ENCODE measurements at places on chromosomes 7 and 10.

DNA sequence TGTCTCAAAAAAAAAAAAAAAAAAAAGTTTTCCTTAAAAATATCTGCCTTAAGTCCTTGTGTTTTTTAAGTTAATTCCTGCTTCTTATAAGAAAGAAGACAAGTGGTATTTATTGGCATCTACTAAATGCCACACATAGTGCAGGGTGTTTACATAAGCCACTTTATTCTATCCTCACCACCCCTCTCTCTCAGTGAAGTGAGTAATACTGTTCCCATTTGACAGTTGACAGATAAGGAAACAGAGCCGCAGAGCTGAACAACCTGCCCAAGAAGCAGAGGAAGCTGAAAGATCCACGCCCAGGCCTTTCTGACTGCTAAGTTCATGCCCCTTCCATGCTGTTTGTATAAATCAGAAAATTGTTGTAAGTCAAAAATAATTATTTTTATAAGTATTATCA, 54.1 kb downstream of the ABLIM1 start:
- no peak for DNase-seq

DNA sequence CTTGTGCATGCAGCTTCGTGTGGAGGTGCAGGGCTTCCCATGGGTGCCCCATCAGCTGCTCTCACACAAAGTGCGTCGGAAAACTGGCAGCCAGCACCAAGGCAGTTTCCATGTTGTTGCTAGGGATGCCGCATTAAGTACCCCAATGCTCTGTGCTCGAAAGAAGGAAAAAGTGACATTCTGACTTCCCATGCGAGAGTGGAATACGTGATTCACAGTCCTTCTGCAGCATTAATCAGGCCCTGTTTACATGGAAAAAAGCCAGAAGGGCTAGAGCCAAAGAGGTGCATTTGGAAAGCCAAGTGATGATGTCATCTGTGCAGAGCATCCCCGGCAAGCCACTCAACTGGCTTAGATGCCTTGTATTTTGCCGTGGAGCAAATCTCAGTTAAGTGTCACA, 258.3 kb downstream of the GATA3 start:
- no peak for DNase-seq

DNA sequence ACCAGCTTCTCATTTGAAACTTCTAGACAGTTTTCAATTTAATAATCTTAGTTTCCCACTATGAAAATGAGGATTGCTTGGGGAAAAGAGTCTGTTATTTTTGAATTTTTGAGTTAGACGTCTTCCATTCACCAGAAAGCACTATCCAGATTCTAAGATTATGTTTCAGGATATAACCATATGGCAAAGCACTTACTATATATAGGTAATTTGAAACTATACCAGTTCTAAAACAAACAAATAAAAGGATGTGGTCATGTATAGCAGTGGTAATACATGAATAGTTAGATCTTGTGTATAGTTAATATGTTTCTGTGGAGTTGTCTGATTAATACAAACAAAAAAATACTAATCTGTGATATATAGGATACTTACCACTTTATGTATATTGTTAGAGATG, 320.0 kb downstream of the EXOC4 start:
- DNase-seq = no peak

- DNase-seq = peak; percentile 99
Measured at GRCh38 chr7:43647673-43648472, 65.0 kb downstream of the STK17A start.

- peak; percentile 43 for DNase-seq
Measured at GRCh38 chr10:105188737-105189462, 547.8 kb downstream of the SORCS3 start.

DNA sequence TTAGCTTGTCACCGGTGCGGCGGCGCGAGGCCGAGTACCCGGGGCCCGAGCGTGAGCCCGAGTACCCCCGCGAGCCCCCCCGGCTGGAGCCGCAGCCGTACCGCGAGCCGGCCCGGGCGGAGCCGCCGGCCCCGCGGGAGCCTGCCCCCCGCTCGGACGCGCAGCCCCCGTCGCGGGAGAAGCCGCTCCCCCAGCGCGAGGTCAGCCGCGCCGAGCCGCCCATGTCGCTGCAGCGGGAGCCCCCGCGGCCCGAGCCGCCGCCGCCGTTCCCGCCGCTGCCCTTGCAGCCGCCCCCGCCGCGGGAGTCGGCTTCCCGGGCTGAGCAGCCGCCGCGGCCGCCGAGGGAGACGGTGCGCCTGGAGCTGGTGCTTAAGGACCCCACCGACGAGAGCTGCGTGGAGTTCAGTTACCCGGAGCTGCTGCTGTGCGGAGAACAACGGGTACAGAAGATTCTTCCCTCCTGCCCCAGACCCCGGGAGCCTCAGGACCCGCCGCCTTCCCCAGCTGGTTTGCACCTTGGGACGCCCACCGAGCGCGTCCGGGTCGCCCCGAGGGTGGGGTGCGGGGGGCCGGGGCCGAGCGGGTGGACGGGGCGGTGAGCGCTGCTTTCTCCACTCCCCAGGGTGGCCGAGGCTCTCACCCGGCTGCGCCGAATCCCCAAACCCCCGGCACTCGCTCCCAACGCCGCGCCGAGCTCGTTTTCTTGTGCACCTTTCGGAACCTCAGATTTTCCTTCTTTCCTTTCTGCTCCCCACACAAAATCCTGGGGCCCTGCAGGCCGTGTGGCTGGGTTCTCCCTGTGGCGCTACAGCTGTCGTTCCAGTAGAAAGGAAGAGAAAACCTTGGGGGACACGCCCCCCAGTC, 708 bp downstream of the UBN2 start:
- no peak for DNase-seq

- DNase-seq = peak; percentile 76
Measured at GRCh38 chr7:28984631-28985030, 26.5 kb upstream of the TRIL start.

- no peak for DNase-seq
Measured at GRCh38 chr10:48818861-48819520, 120.6 kb downstream of the LRRC18 start.

GRCh38 chr7:157498657-157499056, 161.9 kb downstream of the DNAJB6 start:
- no peak for DNase-seq

GRCh38 chr7:96998333-96998732, 7.0 kb upstream of the DLX6 start:
- no peak for DNase-seq

GRCh38 chr10:112834751-112835181, 115.3 kb upstream of the TCF7L2 start:
- no peak for DNase-seq

GRCh38 chr10:27948186-27948585, 50.7 kb downstream of the ODAD2 start:
- peak; percentile 37 for DNase-seq

DNA sequence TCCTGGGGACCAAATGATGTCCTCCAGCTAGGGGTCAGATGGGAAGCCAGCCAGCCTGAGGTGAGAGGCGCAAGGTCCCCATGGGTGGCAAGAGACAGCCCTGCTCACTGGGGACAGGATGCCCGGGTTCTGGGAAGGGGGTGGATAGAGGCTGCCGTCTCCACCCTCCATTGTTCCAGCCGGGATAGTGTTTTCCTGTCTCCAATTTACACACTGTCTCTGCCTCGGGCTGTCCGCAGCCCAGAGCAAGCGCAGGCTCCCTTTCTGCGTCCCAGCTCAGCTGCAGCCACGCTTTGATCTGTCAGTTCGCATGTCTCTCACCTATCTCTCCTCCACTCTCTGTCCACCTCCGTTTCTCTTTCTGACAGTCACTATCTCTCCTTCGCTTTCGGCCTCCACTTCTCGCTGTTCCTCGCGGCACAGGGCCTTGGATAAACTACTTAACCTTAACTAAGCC, 2.1 kb downstream of the EPHB4 start:
- no peak for DNase-seq

DNA sequence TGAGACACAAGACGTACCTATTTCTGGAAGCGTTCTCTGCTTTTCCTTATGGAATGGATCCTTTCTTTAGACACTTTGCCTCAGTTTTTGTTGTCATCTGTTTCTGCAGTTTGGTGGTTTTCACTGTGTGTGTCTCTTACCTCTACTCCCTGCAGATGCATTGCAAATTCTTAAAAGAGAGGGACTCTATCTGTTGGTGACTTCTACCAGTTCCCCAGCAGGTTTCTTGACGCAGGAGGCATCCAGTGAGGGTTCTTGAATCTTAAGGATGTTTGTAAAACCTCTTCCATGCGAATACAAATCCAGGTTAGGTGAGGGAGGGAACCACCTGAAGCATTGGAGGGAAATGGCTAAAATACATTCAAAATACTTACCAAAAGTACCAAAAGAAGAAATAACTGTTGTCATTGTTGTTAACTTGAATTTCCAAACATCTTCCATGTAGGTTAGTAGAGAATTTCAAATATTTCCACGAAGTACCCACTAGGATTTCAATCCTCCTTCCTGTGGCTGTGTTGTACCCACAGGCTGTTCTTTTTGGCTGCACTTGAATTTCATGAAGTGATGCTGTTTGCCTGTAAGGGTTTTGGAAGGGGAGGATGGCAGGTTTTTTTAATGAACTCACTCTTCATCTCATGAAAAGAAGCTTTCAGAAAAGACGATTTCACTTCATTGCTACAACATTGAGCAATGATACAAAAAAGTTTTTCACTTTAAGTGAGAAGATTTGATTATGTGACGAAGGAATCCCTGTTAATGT, 32.2 kb downstream of the PLXDC2 start:
- DNase-seq = no peak

GRCh38 chr10:1677307-1677939, 59.9 kb downstream of the ADARB2 start:
- no peak for DNase-seq

DNA sequence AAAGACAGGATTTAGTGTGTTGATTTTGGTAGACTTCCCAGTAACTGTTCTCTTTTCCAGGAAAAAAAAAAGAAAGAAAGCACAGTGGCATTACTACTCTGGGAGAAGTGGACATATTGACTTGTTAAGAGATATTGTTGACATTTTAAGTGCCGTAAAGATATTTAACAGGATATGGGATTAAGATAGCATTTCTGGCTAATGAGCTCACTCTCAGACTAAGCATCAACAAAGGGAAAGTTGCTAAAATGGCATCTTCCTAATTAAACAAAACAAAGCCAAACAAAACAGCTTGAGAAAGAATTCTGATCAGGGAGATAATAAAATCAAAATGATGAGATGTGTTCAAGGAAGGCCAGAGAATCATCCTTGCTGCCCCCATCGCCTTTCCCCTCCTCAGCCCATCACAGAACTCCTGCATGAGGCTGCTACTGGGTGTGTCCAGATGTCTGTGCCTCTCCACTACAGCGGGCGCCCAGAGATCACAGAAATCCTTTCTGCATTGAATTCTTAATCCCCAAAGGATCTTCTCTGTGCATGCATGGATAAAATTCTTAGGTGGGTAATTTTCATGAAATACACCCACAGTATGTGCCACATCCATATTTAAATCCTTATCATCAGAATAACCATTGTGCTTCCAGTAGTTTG, 270.5 kb downstream of the POU6F2 start:
- DNase-seq = no peak

- DNase-seq = no peak
Measured at GRCh38 chr7:88018501-88018900, 84.5 kb downstream of the ADAM22 start.

DNA sequence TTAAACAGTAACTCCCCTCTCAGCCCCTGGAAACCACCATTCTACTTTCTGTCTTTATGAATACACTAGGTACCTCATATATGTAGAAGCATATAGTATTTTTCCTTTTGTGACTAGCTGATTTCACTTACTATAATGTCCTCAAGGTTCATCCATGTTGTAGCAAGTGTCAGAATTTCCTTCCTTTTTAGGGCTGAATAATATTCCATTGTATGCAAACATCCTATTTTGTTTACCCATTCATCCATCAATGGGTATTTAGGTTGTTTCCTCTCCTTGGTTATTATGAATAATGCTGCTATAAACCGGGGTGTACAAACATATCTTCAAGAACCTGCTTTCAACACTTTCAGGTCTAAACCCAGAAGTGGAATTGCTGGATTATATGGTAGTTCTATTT, 125.3 kb downstream of the SGMS1 start:
- DNase-seq = no peak
